ENCODE measurements at places on chromosomes 11 and 22.

DNA sequence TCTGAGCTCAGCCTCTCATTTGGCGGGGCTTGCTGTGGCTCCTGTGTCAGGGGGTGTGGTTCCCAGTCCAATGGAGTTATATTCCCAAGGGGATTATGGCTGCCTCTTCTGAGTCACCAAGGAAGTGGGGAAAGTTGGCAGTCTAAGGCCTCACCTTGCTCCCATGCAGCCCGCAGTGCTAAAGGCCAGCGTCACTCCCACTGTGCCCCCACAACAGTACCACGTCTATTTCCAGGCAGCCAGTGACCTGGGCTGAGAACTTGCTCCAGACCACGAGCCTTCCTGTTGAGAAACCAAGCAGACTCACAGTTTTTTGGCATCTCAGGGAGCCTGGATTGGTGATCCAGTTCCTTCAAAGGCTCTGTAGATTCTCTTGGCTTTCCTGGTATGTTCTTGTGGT is 45.6 kb downstream of the OR2AT4 start:
- no peak for DNase-seq

DNA sequence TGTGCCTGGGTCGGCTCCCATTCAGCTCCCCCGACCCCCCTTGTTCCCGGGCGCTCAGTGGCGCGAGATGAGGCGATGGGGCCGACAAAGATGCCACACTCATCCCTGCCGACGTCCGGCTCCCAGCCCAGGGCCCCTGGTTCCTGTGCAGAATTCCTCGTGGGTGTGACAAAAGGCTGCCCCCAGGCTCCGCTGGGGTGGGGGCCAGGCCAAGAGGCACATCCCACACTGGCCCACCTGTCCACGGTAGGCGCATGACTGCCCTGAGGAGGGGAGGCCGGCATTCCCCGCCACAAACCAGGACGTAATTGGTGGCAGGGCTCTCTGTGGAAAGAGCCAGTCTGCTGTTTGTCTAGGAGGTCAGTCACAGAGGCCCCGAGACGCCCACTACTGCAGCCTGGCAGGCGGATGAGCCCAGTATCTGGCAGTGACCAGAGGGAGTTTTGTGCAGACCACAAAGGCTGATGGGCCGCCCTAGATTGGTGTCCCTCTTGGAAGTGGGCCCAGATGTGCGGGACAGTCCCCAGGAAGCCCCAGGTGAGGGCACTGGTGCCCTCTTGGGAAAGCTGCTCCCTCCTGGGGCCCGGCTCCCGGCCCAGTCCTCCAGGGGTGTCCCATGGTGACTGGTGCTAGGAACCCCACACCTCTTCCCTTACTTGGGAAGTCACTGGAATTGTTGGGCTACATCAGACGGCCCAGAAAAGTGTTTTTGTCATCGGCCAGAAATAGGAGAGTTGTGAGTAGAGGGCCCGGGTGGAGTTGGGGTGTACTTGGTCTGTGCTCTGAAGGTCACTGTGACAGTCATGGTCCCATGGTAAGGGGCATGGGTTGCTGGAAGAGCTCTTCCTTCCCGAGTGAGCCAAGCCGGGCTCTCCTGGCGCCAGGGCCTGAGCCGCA is 5.8 kb downstream of the CCND1 start:
- DNase-seq: no peak

DNA sequence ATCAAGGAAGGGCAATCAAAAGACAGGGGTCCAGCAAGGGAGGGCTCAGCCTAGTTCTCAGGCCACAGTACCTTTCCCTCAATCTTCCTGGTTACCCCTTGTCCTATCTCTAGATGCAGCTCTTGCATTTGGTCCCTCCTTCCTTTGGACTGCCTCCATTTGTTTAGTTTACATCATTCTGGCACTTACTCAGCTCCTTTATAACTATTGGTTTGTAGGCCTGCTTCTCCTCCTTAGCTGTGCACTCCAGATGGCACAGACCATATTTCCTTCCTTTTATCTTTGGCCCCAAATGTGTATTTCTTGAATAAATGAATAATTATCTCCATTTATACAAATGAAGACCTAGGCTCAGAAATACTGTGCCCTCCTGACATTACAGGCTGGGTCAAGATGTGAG is 92.3 kb upstream of the AMOTL1 start:
- no peak for DNase-seq

GRCh38 chr11:108870373-108871020 is 205.6 kb downstream of the DDX10 start:
- no peak for DNase-seq

- no peak for DNase-seq
These were observed 247.3 kb upstream of the BLID start for GRCh38 chr11:122363296-122363695.

DNA sequence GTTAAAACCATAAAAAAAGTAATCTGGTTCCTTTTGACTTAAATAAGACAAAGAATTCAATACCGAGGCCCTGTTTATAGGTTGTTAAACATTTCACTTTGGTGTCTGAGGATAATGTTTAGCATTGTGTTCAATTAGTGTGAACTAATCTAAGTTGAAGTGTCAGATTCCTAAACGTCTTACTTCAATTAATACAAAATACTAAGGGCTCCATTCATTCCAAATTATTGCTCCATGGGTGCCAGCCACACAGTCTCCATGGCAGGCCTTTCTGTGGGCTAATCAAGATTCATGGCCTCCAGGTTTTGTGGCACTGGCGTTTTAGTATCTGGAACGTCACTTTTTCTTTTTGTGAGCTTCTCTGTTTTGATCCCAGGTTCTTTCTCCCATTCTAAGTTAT is 89.4 kb downstream of the TMEM135 start:
- DNase-seq: no peak

- DNase-seq: no peak
These were observed 66.5 kb downstream of the ARHGAP42 start for GRCh38 chr11:100753571-100753970.

- DNase-seq: no peak
These were observed 5.0 kb downstream of the CRKL start for GRCh38 chr22:20922141-20922751.

DNA sequence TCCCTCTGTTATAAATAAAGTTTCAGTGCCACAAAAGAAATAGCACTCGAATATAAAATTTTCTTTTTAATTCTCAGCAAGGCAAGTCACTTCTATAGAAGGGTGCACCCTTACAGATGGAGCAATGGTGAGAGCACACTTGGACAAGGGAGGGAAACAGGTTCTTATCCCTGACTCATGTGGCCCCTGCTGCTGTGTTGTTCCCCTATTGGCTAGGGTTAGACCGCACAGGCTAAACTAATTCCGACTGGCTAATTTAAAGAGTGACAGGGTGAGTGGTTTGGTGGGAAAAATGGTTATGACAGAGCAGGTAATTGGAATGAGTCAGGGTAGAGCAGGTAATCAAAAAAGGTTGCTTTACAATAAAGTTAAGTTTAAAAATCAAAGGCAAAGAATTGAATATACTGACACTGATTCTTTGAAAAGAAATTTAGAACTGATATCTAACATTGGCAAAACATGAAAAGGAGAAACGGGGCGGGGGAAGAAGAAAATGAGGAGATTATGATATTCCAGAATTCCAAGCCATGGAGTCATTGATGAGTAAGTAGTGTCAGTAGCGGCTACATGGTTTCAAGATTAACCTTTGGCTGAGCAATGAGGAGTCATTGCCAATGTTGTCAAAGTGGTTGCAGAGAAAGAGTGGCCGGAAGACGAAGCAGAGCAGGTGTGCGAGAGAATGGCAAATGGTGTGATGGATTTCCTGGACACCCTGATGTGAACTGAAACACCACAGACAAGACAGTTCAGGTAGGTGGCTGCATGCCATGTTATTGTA is 48.4 kb upstream of the MRGPRX1 start:
- no peak for DNase-seq

GRCh38 chr22:28983788-28984441 is 77.7 kb downstream of the C22orf31 start:
- no peak for DNase-seq

GRCh38 chr22:37643225-37643847 is 3.9 kb downstream of the SH3BP1 start:
- DNase-seq: peak; percentile 85

DNA sequence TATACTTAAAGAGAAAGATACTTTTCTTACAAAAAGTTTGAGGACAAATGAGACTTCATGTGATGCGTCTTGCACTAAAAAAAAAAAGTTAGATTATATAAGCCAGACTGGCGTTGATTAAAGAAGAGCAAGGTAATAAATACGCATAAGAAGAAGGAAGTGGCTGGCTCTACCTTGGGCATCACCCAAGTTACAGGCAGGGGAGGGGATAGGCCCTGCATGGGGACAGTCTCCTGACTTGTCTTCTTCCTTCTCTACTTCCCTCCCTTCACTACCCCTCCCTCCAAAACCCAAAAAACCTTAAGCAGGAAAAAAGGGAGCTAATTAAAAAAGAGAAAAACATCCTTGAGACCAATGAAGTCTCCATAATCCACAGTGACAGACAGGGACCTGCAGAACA is 22.3 kb upstream of the TMA7B start:
- no peak for DNase-seq

DNA sequence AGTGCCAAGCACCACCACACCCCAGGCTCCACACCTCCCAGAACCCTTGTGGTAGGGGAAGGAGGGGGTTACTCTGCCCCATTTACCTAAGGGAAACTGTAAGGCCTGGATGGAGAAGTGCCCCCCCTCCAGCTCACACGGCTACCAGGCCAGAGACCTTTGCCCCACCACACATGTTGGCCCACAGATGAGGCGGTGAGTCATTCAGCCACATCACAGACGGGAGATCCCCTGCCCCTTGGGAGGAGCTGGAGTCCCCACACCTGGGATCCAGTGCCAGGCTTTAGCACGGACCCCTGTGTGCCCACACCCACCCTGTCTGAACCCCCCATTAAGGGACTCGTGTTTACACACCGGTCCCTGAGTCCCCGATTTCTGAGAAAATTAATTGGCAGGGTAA is 24.9 kb downstream of the CDKN1C start:
- peak; percentile 59 for DNase-seq

- DNase-seq: no peak
These were observed 46.2 kb downstream of the FAM168A start for GRCh38 chr11:73551677-73552076.

DNA sequence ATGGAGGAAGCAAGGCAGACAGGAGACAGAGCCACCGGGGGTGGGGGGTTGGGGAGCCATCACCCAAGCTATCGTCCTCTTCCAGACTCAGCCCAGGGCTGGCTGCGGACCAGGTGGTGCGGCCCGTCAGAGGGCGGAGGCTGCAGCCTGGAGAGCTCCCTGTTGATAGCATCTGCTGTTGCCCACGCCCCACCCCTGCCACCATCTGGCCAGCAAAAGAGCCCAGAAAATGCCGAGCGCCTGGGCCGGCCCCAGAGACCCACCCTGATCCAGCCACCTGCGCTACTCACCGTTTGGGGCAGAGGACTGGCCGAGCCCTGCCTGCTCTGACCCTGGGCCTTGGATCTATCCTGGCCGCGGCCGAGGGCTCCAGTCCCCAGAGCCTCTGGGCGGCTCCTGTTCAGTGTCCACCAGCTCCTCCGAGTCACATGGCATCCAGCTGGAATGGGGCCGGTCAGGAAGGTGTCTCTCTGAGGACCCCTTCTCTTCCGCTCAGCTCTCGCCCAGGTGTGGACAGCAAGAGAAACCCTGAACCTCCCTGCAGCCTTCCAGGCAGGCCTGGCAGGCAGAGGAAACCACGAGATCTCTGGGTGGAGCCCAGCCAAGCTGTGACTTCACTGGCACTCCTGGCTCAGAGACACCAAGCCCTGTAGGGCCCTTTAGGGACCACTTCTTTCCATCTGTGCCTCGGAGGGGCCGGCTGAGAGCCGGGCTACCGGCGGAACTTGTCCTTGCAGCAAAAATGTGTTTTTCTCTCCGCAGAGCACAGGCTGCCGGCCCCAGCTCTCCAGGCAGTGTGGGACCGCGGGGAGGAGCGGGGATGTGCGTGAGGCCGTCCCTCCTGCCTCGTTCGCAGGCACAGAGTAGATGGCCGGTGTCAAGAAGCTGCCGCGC is at the start of gene MRGPRE:
Gene MRGPRE (minus strand): TSS at position 567 of the 894 bp plus-strand sequence. CDS start 3,618 bp downstream, outside the sequence.
- DNase-seq: no peak

DNA sequence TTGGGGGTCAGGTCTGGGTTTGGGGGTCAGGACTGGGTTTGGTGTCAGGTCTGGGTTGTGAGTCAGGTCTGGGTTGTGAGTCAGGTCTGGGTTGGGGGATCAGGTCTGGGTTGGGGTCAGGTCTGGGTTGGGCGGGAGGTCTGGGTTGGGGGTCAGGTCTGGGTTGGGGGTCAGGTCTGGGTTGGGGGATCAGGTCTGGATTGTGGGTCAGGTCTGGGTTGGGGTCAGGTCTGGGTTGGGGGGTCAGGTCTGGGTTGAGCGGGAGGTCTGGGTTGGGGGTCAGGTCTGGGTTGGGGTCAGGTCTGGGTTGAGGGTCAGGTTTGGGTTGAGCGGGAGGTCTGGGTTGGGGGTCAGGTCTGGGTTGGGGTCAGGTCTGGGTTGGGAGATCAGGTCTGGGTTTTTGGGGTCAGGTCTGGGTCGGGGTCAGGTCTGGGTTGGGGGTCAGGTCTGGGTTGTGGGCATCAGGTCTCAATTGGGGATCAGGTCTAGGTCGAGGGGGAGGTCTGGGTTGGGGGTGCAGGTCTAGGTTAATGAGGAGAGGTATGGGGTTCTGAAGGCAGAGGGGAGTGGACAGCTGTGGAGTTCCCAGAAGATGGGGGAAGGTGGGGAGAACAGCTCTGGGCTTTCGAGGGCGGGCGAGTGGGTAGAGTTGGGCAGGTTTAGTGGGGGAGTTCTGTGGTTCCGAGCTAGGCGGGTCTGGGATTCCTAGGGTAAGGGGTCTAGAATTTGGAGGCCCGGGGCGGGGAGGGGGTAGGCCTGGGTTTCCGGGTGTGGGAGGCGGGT is 629 bp downstream of the TTLL8 start:
- no peak for DNase-seq
